ENCODE measurements at places on chromosomes 5 and 9.

DNA sequence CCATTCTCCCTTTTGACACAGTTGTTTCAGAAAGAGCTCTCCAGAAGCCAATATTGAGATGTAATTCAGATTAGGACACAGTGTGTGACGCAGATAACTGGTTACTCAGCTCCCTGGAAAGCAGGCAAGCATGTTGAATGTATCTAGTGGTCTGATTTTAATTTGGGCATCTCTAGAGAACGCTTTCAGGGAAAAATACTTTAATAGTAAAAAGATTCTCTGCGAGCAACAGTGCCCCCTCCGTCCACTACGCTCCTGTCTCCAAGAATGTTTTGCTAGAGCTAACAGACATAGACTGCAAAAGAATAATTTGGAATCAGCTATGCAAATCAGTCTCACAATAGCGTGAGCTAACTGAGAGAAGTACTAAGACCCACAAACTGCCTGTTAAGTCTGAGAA, 23.3 kb downstream of the CFAP90 start:
- no peak for DNase-seq

DNA sequence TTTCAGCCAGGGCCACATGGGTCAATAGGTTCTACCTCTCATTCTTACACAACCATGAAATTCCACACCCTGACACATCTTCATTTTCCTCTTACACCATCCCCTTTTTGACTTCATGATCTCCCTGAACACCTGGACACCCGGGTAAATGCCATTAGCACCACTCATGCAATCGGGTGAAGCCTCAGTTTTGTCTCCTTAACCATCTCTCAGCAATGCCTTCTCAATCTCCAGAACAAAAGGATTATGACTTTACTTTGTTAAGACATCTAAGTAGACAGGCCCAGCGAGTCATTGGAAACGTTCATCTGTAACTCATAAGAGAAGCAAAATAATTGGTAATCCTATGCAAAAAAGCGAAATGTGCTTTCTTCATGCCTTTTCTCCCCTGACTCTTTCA, 49.9 kb downstream of the ADAMTS12 start:
- DNase-seq = no peak

DNA sequence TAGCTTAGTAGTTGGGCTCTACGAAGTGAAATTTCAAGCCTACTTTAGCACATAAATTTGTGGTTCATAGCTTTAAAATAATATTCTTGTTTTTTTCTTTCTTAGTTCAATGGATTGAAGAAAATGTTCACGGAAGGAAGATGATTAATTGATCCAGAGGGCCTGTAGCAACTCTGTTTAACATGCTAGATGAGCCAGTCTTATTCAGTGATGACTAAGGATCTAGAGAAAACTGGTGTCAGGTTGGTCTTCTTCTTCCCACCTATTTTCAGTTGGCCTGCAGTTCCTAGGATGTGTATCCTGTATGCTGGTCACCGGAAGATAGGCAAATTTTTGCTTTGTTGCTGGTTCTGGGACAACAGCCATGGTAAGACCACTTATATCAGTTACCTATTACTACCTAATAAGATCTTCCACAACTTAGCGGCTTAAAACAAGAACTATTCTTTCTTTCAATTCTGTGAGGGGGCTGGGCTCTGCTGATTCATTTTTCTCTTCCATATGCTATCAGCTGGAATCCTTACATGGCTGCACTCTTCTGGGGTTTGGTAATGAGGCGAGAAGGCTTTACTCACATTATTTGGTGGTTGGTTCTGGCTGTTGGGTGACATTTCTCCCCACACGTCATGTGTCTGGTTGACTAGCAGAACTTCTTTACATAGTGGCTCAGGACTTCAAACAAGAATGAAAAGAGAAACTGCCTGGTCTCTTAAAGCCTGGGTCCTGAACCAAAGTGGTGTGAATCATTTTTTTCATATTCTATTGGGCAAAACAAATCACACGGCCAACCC, 182.7 kb upstream of the ACTBL2 start:
- DNase-seq = no peak

- DNase-seq = no peak
Measured at GRCh38 chr9:107778661-107779060, 289.1 kb upstream of the KLF4 start.

GRCh38 chr5:18553269-18553668, 919.0 kb downstream of the TAF11L14 start:
- DNase-seq = no peak

DNA sequence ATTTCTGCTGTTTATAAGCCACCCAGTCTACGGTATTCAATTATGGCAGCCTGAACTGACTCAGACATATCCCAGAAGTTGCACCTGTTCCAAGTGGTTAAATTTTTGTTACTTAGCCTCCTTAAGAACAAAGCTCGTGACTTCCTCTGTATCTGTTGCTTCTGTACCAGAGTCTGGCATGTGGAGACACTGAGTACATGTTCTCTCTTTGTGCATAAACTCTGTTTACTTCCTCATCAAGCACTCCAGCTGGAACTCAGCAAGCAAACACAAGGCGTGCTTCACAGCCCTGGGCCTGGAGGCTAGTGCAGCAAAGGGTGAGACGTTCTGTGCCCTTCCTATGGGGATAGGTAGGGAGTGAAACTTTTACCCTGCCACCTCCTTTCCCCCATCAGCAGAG, 19.0 kb downstream of the C9orf152 start:
- no peak for DNase-seq

DNA sequence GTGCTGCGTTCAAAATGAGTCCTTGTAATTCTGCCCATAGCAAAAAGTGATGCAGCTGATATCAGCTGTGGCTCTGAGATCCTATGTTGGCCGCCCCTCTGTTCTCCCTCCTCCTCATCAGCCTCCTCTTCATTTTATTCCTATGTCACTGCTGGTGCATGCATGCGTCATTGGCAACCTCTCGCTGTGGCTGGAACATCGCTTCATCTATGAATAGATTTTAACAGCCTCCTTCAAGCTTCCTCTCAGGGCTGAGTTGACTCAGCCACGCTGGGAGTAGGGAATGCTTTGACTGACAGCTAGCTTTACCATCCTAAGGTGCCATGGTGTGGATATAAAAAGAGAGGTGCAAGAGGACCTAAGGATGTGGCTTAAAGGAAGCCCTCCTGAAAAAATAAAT, 303.5 kb downstream of the PLK2 start:
- DNase-seq = no peak

- no peak for DNase-seq
Measured at GRCh38 chr5:61999371-61999770, 306.6 kb upstream of the KIF2A start.

DNA sequence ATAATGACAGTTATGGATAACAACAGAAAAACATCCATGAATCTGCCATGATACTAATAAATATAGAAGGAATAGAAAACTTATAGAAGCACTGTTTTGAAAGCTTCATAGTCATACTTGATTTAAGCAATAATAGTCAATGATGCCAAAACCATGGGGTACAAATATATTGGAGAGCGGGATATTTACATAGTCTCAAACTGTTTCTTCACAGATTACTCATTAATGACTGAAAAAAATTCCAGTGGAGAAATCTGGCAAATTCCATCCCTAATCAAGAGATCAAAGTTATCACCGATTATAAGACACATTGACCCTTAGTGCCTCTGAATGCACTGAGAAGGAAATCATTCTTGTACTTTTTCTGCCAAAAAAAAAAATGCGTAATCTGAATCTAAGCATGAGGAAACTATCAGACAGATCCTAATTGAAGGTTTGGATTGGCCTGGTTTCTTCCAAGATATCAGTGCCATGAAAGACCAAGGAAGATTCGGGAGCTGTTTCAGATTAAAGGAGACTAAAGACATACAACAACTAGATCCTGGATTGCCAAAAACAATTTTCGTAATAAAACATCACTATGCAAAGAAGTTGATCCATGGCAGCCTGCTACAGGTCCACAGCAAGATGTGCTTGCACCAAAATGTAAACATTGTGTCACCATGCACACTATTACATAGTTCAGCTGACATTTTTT, 106.2 kb downstream of the GOLPH3 start:
- no peak for DNase-seq

- DNase-seq = no peak
Measured at GRCh38 chr5:68230285-68230684, 14.7 kb downstream of the PIK3R1 start.

- DNase-seq = no peak
Measured at GRCh38 chr9:18855656-18856055, 177.4 kb downstream of the SAXO1 start.

GRCh38 chr5:29229461-29229860, 1964.0 kb upstream of the CDH6 start:
- no peak for DNase-seq

DNA sequence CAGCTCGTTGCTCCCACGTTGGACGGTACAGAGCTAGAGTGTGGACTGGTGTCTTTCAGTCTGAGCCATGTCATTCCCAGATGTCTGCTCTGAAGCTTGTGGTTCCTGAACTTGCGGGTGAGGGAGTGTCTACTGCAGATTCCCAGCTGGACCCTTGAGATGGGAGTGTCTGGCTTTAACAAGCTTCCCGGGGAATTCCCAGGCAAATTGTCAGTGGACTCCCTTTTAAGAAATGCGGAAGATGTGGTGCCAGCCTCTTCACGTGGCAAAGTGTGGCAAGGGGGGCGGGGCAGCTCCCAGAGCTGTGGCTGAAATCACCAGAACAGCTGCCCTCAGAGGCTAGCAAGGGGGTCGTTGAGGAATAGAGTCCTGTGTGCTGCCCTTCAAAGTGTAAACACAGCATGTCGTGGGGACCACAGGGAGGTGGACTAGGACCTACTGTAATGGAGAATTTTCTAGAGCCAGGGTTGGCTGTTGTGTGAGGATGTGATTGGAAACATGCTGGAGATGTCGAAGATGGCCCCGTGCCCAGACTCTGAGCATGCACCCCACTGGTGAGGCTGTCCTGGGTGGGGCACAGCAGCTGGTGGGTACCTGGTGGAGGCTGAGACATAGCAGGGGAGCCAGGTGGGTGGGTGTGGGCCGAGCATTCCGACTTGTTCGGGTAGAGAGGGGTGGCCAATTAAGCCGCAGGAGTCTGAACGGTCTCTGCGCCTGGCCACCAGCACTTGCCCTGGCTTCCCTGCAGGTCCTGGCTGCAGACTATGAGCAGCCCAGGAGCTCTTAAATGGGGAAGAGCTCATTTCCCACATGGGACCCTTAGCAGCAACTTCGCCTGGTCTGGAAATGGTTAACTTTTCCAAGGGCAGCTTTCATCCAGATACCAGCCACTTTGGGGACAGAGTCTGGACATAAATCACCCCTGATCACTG, 37.4 kb downstream of the PRRX2 start:
- no peak for DNase-seq

- DNase-seq = no peak
Measured at GRCh38 chr5:96257904-96258303, 175.1 kb downstream of the PCSK1 start.

DNA sequence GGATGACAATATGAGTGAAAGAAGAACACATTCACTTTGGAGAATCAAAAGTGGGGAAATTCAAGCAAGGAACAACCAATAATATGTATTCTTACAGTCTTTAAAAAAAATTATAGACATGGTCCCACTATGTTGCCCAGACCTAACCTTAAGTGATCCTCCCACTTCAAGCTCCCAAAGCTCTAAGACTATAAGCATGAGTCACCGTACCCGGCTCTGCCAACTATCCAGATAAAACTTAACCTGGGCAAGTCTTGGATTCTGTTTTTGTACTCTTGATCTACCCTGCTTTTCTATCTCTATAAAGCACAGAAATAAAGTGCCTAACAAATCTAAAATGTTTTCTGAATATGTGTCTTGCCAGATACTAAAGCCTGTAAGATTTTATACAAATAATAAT, 30.9 kb downstream of the CEMIP2 start:
- no peak for DNase-seq

- DNase-seq = no peak
Measured at GRCh38 chr5:1103505-1104326, 8.1 kb downstream of the SLC12A7 start.

DNA sequence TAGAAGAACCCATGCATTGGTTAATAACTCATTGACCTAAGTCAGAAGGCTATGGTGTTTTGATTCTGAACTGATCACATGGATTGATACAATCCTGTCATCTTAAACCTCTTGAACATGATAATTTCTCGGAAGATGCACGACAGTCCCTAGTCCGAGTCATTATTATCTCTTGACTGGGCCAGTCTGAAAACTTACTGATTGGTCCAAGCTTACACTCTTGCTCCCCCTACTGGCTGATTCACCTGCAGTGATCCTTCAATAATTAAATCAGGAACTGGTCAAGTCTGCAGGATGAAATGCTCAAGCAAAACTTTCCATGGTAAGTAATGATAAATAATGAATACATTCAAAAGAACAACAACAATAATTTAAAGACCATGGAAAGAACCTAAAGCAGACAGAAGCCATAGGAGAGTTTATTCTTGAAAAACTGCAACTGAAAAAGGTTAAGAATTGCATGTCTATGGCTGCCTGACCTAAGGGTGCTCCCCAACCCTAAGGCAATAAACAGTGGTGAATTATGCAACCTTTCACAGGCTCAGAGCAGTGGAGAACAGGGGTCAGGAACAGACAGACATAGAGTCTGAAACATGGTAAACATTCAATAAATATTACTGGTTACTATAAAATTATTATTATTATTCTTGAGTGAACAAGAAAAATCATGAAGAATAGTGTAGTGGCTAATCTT, 79.3 kb downstream of the BRINP1 start:
- no peak for DNase-seq

DNA sequence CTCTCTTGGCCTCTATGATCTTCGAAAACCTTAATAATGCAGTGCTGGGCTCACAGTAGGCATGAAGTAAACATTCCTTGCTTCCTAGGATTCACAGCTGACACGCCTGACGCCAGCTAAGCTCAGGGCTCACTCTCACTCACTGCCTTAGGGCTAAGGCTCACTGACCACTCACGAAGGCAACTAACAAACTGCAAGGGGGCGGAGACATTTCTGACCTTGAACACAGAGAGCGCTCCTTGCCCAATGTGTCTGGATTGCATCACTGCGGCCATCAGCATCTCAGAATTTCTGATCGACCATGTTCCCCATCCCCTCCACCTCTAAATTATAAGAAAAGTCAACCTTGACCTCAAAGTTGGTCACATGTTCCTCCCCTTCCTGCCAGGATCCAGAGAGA, 372.6 kb downstream of the EBF1 start:
- no peak for DNase-seq

DNA sequence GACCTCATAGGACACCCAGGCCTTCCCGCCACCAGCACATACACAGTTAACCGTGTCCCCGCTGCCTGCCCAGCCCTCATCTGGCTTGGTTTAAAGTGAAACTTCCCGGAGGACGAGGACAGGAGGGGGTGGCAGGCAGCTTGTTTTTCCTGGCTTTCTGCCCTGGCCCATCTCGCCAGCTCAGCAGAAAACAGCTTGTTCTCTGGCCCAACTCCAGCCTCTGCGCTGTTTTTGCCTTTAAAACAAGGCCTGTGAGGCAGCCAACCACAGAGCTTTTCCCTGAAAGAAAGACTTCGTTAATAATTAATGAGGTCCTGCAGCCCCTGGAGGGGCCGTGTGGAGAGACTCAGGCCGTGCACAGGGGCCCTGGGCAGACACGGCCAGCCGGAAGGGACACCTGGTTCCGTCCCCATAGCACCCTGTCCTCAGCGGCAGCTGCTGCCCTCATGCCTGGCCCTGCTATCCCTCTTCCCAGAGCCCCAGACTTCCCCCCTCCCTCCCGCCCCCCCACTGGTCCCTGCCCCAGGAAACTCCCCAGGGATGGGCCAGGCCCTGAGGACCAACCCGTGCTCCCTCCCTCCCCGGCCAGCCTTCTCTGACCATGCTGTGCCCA, 108.7 kb downstream of the RXRA start:
- no peak for DNase-seq

- DNase-seq = no peak
Measured at GRCh38 chr5:57171816-57172465, 1.9 kb upstream of the GPBP1 start.

- DNase-seq = no peak
Measured at GRCh38 chr9:7173139-7173538, 415.4 kb downstream of the KDM4C start.

- DNase-seq = no peak
Measured at GRCh38 chr5:37855438-37855837, 15.6 kb upstream of the GDNF start.
